ENCODE measurements at places on chromosomes 16 and 17. TPM values are rescaled to one million over a fixed set of nuclear protein-coding genes. Genes with fewer than 3 reads are reported as not detected.

The GEMIN4 gene
- 31.0 TPM for total RNA-seq

The NOD2 gene
- total RNA-seq: not detected

The TMEM204 gene
- 1.6 TPM for total RNA-seq

The MGAT5B gene
- 0.33 TPM for total RNA-seq

The CRYM gene
- total RNA-seq: 7.5 TPM

The DPEP2 gene
- total RNA-seq: not detected

The HBA2 gene
- not detected for total RNA-seq

The RILP gene
- 10.8 TPM for total RNA-seq

The NACA2 gene
- total RNA-seq: not detected

The TEX14 gene
- not detected for total RNA-seq

The C1QTNF1 gene
- total RNA-seq: 8.0 TPM

The MYH1 gene
- total RNA-seq: not detected

The MYCBPAP gene
- 0.98 TPM for total RNA-seq

The MAP2K4 gene
- 21.0 TPM for total RNA-seq

The KRTAP2-1 gene
- not detected for total RNA-seq

The CNOT1 gene
- total RNA-seq: 116 TPM

The NAGLU gene
- 35.8 TPM for total RNA-seq

The TEN1 gene
- total RNA-seq: 23.0 TPM

The CACNG4 gene
- not detected for total RNA-seq

The FKBP10 gene
- 310 TPM for total RNA-seq

The LITAFD gene
- not detected for total RNA-seq

The DOC2B gene
- 67.9 TPM for total RNA-seq

The TRPV3 gene
- total RNA-seq: 0.65 TPM

The CDH3 gene
- 24.0 TPM for total RNA-seq

The PPL gene
- total RNA-seq: 2.0 TPM

The PABPN1L gene
- not detected for total RNA-seq

The ST6GALNAC2 gene
- 0.33 TPM for total RNA-seq

The YBX2 gene
- 0.16 TPM for total RNA-seq

All from mesangial cell (primary cell).